ENCODE measurements at places on chromosomes 7 and 10.

GRCh38 chr7:128827248-128827958, 2.8 kb upstream of the FLNC start:
- DNase-seq: no peak

DNA sequence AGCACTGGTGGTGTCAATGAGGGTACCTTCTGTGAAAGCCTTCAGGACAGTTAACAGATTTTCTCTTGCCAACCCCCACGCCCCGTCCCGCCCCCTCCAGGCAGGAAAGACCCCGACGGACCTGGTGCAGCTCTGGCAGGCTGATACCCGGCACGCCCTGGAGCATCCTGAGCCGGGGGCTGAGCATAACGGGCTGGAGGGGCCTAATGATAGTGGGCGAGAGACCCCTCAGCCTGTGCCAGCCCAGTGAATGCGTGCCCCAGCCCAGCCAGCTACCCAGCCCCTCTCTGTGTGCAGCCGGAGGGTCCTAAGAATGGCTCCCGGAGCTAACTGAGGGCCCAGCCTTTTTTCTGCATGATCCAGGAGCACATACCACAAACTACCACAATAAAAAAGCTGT, 713 bp upstream of the HOGA1 start:
- no peak for DNase-seq

DNA sequence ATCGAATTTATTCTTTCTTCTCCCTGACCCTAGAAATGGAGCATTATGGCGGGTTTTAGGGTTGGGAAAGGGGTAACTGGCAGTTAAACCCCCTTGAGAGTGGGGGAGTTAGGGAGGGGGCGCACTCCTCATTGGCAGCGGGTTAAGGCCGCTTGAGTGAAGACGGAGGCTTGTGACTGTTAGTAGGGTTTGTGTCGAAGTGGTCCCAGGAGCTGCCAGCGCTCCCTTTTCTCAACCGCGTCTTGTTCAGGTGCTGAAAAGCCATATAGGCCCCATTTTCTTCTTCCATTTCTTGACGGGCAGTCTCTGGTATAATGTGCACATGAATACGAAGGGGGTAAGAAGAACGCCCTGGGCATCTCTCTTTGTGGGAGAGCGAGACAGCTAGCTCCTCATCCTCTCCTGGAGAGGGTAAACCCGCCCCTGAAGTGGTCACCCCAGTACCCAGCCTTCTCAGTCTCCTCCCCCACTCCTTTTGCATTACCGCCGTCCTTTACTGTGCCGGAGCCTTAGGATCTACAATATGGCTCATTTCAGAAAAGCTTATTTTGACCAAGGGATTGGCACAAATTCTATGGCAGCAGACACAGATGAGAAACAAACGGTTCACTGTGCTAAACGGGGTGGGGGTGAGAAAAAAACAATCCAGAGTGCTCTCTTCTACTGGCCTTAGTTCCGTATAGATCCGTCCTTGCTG, 836 bp downstream of the KMT2E start:
- DNase-seq: peak; percentile 54

DNA sequence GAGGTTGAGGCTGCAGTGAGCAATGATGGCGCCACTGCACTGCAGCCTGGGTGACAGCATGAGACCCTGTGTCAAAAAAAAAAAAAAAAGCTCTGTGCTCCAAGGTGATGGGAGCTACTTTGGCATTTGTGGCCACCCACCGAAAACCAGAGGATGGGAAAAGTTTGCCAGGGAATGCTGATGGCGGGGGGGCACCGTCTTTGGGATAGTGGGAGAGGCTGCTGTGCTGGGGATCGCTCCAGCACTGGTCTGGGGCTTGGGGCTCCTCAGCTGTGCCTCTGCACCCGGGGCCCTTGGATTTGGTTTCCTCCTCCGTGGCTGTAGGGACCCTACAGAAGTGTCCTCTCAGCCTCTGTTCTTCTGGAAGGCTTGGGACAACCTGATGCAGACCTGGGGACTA, 11.7 kb upstream of the RAMP3 start:
- no peak for DNase-seq

DNA sequence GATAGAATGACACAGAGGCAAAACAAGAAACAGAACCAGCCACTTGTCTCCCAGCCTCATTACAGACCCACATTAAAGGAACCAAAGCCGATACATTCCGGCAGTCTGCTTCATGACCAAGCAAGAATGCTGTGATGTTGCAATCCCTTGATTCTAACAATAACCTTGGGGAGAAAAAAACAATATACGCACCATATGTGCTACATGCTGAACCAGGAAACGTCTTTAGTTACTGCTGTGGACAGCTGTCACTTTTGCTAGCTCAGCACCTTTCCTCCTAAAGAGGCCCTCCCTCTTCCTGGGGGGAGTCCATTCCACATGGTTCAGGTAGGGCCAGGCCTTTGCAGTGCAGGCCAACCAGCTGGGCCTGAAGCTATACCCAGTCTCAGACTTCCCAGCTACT, 79.1 kb downstream of the PRTFDC1 start:
- no peak for DNase-seq

DNA sequence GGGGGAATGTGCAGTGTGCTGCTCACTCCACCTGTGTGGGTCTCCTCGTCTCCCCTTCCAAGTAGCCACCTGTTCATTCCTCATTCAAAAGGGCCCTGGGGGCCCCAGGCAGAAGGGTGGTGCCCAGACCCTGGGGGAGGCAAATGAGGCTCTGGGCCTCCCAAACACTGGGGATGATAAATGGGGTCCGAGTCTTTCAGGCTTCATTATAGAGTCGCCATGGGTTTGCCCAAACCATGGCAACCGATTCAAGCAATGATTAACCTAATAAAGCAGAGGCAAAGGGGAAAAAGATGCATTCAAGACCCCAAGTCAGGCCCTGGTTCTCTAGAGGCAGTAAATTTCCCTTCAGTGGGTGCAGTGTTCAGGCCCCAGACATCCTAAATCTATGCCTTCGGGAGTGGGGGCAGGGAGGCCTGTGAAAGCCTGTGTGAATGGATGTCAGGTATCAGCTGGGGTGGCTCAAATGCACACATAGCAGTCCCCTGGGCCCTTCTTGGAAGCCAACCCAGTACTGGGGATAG, 10.4 kb downstream of the NEUROG3 start:
- no peak for DNase-seq

DNA sequence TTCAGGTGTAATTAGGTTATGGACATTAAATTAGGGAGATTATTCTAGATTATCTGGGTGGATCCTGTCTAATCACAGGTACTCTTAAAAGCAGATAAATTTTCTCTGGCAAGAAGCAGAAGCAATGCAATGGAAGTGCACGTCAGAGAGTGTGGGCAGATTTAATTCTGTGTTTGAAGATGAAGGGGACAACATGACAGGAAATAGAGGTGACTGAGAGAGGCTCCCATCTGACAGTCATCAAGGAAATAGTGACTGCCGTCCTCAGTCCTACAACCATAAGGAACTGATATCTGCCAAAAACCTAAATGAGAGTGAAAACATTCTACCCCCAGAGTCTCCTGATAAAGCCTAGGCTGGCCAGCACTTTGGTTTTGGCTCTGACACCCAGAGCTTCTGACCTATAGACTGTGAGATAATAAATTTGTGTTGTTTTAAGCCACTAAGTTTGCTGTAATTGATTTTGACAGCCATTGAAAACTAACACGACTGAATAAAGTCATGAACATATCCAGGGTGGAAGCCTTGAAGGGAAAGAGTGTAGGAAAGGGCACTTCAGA, 30.5 kb upstream of the DDX50 start:
- DNase-seq: no peak

- peak; percentile 69 for DNase-seq
These were observed 12.2 kb downstream of the UBE3C start for GRCh38 chr7:157150882-157151281.

DNA sequence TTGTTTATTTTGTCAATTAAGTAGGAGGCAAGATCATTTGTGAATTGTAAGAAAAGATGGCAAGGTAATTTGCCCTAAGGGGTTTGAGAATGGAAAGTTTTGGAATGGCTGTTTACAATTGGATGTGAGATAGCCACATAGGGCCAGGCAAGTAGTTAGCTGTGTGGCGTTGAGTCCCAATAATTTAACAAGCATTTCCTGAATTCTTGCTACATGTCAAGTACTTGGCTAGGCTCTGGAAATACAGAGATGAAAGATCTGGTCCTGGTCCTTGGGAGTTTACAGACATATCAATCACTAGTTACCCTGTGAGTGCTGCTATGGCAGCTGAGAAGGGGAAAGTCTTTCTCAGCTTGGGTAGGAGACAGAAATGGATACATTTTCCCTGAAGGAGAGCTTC, 401.6 kb downstream of the SUGCT start:
- DNase-seq: no peak

GRCh38 chr7:44071726-44072363, 6.5 kb upstream of the PGAM2 start:
- DNase-seq: no peak

DNA sequence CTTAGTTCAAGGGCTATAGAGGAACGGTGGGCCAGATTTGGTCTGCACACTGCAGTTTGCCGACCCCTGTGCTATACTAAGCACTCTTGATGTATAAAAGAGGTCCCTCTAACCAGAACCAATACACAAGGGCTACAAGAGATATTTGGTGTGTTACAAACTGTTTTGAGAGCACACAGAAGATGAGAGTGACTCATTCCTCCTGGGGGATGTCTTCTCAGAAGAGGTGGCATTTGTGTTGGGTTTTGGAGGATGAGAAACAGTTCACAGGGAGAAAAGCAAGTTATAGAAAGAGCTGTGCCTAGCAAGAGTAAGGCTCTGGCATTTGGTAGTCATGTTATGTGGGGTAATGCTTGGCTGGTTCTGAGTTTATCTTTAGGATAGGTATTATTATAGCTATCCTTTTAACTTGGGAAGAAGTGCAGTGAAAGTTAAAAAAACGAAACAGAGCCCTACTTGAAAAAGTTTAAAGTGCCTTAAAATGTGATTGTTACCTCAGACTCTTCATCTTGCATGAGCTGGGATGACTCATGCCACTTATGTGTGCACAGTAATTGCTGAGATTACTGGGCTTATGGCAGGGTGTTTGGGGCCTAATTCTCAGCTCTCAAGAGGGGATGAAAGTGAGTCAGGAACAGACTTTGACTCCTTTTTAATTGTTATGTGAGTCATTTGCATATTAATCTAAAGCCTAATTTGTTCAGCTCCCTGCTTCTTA, 160.4 kb downstream of the KIF20B start:
- no peak for DNase-seq

- no peak for DNase-seq
These were observed 356.2 kb upstream of the NFE2L3 start for GRCh38 chr7:25795824-25796235.

- no peak for DNase-seq
These were observed 825 bp downstream of the MRPL32 start for GRCh38 chr7:42932811-42933591.

DNA sequence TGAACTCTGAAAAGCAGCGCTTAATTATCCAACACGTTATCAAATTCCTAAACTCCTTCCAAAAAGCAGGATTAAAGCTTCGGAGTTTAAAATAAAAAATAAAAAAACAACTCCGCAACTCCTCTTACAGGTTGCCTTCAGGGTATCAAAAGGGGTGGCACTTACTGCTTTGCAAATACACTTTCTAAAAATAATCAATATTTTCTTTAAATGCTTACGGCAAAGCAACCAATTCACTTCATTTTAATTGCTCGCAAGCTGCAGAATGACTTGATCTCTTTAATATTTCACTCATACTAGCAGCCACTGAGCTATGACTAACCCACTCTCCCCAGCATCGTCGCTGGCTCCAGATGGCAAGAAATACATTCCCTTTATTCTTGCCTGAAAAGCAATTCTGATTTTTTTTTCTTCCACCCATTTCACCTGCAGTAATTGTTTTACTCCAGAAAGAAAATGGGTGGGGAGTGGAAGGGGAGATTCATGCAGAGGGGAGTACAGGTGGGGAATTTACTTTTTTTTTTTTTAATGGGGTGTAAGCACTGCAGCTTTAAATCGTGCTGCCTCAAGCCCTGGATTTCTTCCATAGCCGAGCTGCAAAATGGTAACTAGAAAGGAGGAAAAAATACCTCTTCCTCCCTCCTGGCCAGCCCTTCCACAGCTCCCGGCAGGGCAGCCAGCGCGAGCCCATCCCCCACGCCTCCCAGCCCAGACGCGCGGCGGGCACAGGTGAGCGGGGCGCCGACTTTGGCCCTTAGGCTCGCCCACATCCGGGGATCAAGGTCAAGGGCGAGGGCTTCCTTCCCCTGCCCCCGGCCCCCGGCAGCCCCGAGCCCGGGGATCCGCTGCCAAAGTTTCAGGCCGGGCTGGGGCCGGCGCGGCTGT, 54.2 kb upstream of the FHIP2A start:
- no peak for DNase-seq

DNA sequence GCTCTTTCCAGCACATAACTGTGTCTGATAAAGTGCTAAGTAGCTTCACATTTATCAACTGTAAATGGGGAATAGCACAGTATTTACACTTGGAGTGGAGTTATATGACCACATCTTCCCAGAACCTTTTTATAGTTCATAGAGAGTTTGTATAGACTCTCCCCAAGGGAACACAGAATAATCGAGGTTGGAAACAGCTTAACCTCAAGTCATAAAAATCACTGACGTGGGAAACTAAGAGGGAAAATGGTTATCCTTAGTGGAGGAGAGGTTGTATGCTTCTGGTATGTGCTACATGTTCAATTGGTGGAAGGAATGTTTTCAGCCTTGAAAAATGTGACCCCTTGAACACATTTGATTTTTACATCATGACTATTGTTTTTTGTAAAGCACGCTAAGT, 167.9 kb upstream of the KIAA1217 start:
- DNase-seq: no peak

GRCh38 chr10:63901881-63902280, 380.7 kb downstream of the REEP3 start:
- no peak for DNase-seq

GRCh38 chr7:55345292-55345691, 19.8 kb upstream of the LANCL2 start:
- DNase-seq: no peak

DNA sequence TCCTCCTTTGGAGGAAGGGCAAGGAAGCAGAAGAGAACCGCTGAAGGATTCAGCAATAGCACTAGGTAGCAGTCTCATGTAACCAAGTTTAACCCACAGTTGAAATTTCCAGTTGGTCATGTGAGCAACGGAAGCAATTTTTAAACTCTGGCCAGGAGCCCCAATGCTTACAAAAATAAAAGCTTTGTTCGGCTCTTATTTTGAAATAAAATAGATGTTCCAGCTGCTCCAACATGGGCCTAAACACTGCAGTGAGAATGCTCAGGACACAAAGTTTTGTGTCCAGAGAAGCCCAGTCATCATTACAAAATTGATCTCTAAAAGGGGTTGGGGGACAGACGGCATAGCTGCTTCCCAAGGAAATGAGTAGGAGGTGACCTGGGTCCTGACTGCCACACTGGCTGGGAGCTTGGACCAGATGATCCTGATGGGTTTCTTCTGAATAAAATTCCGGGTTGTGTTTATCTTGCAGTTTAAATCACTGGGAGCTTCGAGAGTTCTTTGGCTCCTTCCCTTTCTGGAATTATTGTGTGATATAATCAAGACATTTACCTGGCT, 452 bp upstream of the TMEM140 start:
- no peak for DNase-seq

DNA sequence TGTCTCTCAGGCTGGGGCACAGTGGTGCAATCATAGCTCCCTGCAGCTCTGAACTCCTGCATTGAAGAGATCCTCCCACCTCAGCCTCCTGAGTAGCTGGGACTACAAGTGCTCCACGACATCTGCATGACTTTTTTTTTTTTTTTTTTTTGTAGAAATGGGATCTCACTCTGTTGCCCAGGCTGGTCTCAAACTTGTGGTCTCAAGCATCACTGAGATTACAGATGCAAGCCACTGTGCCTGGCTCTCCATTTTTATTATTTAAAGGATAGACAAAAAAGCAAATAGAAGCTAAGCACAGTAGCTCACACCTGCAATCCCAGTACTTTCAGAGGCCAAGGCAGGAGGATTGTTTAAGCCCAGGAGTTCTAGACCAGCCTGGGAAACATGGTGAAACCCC, 13.0 kb upstream of the KCTD7 start:
- DNase-seq: no peak

- DNase-seq: no peak
These were observed 90.9 kb upstream of the NRBF2 start for GRCh38 chr10:63042256-63042655.

All from ecto neural progenitor cell (in vitro differentiated cells).